ENCODE measurements at places on chromosomes 16 and 17.

DNA sequence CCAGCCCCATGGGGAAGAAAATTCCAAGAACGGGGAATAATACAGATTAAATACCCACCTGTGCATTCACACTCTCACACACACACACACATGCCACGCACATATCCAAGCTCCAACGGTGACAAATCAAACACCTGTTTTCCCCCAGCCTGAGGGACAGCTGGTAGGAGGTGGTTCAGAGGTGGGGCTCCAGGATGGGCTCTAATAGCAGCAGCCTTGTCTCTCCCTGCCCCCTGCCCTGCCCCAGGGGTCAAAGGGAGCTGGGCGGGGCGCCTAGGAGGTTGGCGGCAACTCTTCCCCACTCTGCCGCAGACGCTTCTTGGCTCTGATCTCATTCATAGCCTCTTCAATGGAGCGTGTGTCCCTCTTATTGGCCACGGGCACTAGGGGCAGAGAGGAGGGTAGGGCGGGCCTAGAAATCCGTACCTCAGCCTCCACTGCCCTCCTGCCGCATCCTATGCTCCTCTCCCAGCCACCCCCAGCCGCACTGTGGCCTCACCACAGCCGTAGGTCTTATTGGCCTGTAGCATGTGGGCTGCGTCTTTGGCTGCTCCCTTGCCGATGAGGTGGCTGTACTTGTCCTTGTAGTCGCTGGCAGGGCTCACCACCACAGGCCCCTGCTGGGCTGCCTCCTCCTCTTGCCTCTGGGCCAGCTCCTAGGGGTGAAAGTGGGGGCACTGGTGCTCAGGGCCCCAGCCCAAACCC is 8.2 kb downstream of the SPAG7 start:
- H3K4me1 ChIP-seq = peaks cover 11% of the 10 kb centered on the region
- H3K4me3 ChIP-seq = no peak overlapping the region
- H3K27me3 ChIP-seq = no peaks in the 10 kb centered on the region
- H3K27ac ChIP-seq = peak overlapping the region; percentile 60
- no peak for DNase-seq
- peaks cover 13% of the 10 kb centered on the region for H3K36me3 ChIP-seq

- no peaks in the 10 kb centered on the region for H3K4me1 ChIP-seq
- H3K36me3 ChIP-seq = peaks cover 26% of the 10 kb centered on the region
- no peak overlapping the region for H3K4me3 ChIP-seq
- H3K27me3 ChIP-seq = no peaks in the 10 kb centered on the region
- no peak overlapping the region for H3K27ac ChIP-seq
Observed at GRCh38 chr16:70665113-70665694, 18.8 kb downstream of the IL34 start.

DNA sequence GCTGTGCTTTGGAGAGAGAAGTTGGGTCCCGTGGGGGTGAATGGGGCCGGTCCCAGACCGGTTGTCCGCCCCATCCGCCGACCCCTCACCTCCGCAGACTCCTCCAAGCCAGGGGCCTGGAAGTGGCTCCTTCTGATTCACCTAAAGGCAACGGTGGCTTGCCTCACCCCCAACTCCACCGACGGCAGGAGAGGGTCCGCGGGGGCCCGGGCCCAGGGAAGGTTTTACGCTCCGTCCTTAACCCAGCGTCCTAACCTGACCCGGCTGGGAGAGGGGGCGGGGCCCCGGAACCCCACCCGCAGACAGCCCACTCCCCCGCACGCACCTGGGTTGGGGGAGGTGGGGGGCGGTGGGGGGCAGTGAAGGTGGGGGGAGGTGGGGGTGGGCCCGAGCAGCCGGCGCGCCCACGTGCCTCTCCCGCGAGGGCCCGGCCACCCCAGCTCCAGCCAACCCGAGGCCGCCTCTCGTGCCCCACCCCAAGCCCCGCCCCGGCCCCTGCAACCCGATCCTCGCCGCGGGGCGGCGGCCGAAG is 12.7 kb upstream of the CD300A start:
- H3K27me3 ChIP-seq = peaks cover 26% of the 10 kb centered on the region
- no peak for DNase-seq
- H3K4me3 ChIP-seq = peak overlapping the region; percentile 78
- H3K4me1 ChIP-seq = peaks cover 34% of the 10 kb centered on the region

GRCh38 chr16:48479955-48480354 is 94.7 kb upstream of the SIAH1 start:
- H3K27me3 ChIP-seq = no peaks in the 10 kb centered on the region
- no peak overlapping the region for H3K4me3 ChIP-seq
- peaks cover 5% of the 10 kb centered on the region for H3K4me1 ChIP-seq

DNA sequence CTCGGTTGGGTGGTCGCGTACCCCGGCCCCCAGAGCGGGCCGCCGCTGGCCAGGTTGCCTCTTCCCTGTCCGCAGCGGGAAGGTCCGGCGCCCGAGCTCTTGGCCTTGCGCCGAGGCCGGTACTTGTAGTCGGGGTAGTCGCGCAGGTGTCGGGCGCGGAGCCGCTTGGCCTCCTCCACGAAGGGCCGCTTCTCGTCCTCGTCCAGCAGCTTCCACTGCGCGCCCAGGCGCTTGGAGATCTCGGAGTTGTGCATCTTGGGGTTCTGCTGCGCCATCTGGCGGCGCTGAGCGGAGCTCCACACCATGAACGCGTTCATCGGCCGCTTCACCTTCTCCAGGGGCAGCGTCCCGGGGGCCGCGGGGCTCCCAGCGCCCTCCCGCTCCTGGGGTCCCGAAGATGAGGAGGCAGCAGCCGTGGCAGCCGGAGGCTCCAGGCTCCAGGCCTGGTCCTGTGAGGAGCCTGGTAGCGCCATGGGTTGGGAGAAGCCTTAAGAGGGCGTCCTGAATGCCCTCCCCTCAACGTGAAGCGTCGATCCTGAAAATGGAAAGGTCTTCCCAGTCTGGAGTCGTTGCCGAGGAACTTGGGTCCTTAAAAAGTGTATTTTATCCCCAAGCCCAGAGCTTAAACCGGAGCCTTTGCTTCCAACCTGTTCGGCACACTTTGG is 558 bp downstream of the SOX15 start:
- peaks cover 25% of the 10 kb centered on the region for H3K36me3 ChIP-seq
- no peak for DNase-seq
- no peaks in the 10 kb centered on the region for H3K27me3 ChIP-seq
- H3K4me3 ChIP-seq = peak overlapping the region; percentile 58

DNA sequence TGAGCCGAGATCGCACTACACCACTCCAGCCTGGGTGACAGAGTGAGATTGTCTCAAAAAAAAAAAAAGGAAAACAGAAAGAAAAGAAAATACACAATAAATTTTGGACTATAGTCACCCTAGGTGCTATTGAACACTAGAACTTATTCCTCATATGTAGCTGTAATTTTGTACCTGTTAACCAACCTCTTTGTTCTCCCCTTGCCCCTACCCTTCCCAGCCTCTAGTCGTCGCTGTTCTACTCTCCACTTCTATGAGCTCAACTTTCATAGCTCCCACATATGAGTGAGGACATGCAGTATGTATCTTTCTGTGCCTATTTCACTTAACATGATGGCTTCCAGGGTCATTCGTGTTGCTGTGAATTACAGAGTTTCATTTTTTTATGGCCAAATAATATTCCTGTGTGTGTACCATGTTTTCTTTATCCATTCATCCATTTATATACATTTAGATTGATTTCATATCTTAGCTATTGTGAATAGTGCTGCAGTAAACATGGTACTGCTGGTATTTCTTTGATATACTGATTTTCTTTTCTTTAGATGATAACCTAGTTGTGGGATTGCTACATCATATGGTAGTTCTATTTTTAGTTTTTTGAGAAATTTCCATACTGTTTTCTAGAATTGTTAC is 28.3 kb downstream of the VPS35L start:
- peaks cover 45% of the 10 kb centered on the region for H3K36me3 ChIP-seq
- no peaks in the 10 kb centered on the region for H3K4me1 ChIP-seq
- no peaks in the 10 kb centered on the region for H3K27me3 ChIP-seq
- H3K27ac ChIP-seq = no peak overlapping the region

GRCh38 chr16:55655381-55655896 is 349 bp upstream of the SLC6A2 start:
- H3K27ac ChIP-seq = no peak overlapping the region
- peaks cover 26% of the 10 kb centered on the region for H3K4me1 ChIP-seq
- H3K27me3 ChIP-seq = peaks cover 53% of the 10 kb centered on the region

GRCh38 chr17:42562388-42563142 is 617 bp downstream of the COASY start:
- H3K36me3 ChIP-seq = peaks cover 4% of the 10 kb centered on the region
- peaks cover 21% of the 10 kb centered on the region for H3K4me1 ChIP-seq
- H3K4me3 ChIP-seq = peak overlapping the region; percentile 92
- no peak for DNase-seq
- peak overlapping the region; percentile 88 for H3K27ac ChIP-seq

DNA sequence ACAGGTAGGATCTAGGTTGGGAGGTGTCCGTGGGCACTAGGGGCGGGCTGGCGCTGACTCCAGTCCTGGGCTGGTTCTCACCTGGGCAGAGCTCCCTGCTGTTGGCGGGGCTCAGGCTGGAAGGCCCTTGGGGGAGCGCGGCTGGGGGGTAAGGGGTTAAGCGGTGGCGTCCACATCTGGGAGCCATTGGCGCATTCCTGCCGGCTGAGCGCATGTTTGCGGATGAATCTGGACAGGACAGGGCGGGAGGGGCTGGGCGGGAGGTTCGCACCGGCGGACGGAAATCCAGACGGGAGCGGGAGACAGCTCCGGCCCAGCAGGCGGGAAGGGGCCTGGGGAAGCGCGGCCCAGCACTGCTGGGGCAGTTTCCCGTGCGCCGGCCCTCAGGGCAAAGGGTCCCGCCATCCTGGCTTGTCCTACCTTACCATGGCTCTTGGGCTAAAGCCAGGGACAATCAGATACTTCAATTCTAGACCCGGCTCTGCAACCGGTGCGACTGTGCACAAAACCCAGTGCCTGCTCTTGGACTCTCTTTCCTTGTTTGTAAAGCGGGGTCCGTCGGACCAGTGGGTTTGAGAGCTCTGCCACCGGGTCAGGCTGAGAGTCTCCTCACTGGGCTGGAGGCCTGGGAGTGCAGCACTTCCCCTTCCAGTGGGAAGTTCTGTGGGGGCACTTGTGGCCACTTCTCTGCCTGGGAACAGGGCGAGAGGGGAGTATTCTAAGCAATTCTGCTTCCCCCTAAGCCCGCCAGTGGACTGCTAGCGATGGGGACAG is 7.8 kb downstream of the RARA start:
- H3K4me3 ChIP-seq = peak overlapping the region; percentile 90
- H3K36me3 ChIP-seq = no peaks in the 10 kb centered on the region
- peaks cover 73% of the 10 kb centered on the region for H3K4me1 ChIP-seq
- no peak for DNase-seq

- H3K4me3 ChIP-seq = no peak overlapping the region
- H3K4me1 ChIP-seq = peaks cover 11% of the 10 kb centered on the region
- no peak for DNase-seq
- H3K36me3 ChIP-seq = no peaks in the 10 kb centered on the region
- peaks cover 31% of the 10 kb centered on the region for H3K27me3 ChIP-seq
- peak overlapping the region; percentile 38 for H3K27ac ChIP-seq
Observed at GRCh38 chr16:77169650-77170236, 21.2 kb upstream of the MON1B start.

- peaks cover 10% of the 10 kb centered on the region for H3K36me3 ChIP-seq
- peak overlapping the region; percentile 47 for H3K27ac ChIP-seq
- H3K4me1 ChIP-seq = peaks cover 34% of the 10 kb centered on the region
- peaks cover 3% of the 10 kb centered on the region for H3K27me3 ChIP-seq
Observed at GRCh38 chr16:12124742-12125141, 148.2 kb downstream of the SNX29 start.

DNA sequence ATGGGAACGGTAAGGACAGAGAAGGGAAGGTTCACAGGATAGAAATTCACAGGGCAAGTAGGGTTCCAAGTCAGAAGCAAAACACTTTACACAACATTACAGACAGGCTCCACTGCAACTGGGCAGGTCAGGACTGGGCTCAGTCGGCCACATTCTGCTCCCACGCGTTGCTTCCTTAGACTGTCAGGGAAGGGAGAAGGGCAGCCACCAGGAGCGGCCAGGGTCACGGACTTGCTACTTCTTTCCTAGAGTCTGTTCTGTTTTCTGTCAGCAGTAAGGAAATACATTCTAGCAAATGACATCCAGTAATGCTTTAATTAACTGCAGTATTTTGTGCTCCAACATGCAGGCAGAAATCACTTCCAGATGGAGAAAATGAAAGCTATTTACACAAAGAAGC is 160.3 kb upstream of the RPH3AL start:
- no peak overlapping the region for H3K27ac ChIP-seq
- peaks cover 7% of the 10 kb centered on the region for H3K4me1 ChIP-seq
- peak overlapping the region; percentile 55 for H3K4me3 ChIP-seq
- no peak for DNase-seq
- H3K36me3 ChIP-seq = peaks cover 15% of the 10 kb centered on the region

DNA sequence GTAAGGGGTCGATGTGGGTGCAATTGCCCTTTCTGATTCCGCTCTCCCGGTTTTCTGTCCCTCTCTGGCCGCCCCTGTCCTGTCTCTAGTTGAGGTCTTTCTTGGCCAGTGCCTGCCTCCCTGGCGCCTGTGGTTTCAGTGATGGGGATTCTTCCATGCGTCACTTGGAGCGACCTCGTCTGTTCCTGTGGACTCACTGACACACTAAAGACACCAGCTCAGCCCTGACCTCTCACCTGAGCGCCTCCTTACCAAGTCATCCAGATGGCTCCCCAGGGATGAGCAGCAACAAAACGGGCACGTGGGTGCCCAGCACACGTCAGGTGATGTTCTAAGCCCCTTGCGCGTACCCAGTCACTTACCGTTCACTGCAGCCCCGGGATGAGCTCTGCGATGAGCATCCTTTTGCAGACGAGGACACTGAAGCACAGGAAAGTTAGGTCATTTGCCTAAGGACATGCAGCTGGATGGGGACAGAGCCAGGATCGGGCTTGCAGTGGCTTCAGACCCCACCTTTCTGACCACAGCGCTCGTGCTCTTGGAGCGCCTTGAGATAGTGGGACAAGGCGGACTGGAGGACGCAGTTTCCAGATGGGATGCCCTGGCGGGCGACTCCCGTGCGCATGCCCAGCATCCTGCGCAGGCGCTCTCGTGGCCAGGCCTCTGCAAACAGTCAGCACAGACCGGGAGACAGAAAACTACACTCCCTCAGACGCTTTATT is 11.5 kb upstream of the LGALS3BP start:
- no peaks in the 10 kb centered on the region for H3K27me3 ChIP-seq
- H3K4me3 ChIP-seq = no peak overlapping the region
- H3K27ac ChIP-seq = no peak overlapping the region
- H3K4me1 ChIP-seq = peaks cover 14% of the 10 kb centered on the region
- no peak for DNase-seq

- no peaks in the 10 kb centered on the region for H3K4me1 ChIP-seq
- H3K27me3 ChIP-seq = no peaks in the 10 kb centered on the region
- no peak overlapping the region for H3K4me3 ChIP-seq
- no peak overlapping the region for H3K27ac ChIP-seq
Observed at GRCh38 chr16:12390074-12390605, 413.5 kb downstream of the CPPED1 start.

All from type B pancreatic cell (in vitro differentiated cells).